ENCODE measurements at places on chromosomes 1 and 21.
A peak's percentile ranks its signal among the peaks of the same experiment; 100 is the strongest.

- DNase-seq = no peak
These were observed 7.7 kb upstream of the TCP10L start for GRCh38 chr21:32592929-32593502.

- DNase-seq = no peak
These were observed 231.5 kb downstream of the KCNT2 start for GRCh38 chr1:196376630-196377328.

DNA sequence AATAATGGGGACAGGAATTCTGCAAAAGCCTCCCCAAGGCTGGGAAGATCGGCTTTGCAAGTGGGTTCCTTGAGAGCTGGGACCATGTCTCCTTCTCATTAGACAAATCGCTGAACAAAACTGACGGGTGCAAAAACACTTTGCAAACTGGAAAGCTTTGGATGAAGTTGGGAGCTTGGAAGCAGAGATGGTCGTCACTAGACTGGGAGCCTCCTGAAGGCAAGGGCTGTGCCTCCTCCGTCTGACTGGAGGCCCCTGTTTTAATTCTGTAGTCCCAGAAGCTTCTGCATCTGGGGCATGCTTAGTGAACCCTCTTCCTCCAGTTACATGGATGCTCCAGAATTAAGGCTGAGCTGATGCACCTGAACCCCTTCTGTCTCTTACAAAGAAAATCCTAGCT is 82.3 kb upstream of the IFFO2 start:
- no peak for DNase-seq

DNA sequence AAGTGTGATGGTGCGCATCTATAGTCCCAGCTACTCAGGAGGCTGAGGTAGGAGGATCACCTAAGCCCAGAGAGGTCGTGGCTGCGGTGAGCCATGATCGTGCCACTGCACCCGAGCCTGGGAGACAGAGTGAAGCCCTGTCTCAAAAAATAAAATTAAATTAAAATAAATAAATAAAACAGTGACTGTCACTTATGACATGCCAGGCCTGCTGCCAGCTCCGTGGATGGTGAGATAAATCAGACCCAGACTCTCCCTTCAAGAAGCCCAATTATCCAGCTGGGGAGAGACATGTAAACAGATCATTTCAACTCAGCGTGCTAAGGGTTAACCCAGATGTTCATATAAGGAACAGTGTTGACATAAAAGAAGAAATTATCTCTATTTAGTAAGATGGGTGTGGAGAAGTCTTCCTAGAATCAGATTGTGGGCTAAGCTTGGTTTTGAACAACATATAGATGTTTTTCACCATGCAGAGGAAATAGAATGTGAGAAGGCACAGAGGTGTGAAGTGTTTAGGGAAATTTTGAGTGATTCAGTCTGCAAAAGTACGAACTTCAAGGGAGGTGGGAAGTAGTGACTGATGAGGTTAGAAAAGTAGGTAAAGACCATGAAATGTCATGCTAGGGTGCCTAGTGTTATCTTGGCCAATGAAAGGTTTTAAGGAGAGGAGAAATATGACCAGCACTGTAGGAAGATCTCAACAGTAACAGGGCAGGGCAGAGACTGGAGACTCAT is 18.3 kb downstream of the YARS1 start:
- no peak for DNase-seq

DNA sequence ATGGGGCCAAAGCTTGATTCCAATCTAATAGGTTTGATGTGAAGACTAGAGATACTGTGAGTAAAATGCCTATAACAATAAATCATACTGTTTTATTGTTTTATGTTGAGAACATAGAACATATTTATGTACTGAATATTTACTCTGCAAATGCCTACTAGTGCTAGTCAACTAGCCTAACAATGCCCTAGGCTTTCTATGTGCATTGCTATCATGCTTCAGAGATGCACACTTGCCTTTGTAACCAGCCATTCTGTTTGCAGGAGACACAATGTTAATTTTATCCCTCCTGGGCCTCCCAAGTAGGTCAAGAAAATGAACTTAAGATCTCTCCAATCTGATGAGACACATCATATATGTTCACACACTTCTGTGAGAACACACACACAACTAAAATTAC is 530.8 kb upstream of the BEND5 start:
- DNase-seq = no peak

DNA sequence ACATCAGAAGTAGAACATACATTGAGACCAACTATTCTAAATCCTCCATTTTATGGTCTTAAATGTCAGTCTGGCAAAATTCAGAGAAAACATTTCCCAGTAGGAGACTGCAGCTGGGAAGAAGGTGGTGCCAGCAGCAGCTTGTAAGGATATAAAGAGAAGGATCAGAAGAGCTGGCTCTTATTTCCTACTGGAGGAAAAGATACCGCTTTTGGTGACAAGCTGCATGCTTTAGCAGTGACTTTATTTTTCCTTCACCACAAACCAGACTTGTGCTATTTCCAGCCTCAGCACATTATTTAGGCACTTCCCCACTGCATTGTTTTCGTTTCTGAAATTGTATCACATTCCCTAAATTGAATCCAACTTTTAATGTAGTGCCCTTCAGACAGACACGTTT is 28.4 kb downstream of the RNF11 start:
- peak; percentile 73 for DNase-seq

DNA sequence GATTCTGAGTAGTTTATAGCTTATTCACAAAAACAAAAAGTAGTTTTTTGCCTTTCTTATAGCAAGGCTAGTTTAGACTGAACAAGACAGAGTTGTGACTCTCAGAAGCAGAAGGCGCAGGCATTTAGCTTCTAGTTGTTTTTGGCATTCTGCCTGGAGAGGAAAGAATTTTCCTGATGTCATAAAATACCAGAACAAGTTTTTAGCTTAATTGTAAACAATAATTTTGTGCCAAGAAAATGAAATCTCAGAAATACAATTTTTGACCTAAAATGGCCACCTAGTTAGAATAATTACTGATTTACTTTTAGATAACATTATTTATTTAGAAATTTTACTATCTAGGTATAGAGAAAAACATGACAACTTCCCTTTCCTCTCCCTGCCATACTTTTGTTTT is 1.0 kb downstream of the DNAJB4 start:
- peak; percentile 36 for DNase-seq

Data from brain pericyte (primary cell).